Activated gamma-delta T cell (primary cell): ENCODE measurements at places on chromosomes 11 and 22.
A peak's percentile ranks its signal among the peaks of the same experiment; 100 is the strongest.

GRCh38 chr11:12403122-12403996, 26.0 kb downstream of the PARVA start:
- DNase-seq, result no peak

DNA sequence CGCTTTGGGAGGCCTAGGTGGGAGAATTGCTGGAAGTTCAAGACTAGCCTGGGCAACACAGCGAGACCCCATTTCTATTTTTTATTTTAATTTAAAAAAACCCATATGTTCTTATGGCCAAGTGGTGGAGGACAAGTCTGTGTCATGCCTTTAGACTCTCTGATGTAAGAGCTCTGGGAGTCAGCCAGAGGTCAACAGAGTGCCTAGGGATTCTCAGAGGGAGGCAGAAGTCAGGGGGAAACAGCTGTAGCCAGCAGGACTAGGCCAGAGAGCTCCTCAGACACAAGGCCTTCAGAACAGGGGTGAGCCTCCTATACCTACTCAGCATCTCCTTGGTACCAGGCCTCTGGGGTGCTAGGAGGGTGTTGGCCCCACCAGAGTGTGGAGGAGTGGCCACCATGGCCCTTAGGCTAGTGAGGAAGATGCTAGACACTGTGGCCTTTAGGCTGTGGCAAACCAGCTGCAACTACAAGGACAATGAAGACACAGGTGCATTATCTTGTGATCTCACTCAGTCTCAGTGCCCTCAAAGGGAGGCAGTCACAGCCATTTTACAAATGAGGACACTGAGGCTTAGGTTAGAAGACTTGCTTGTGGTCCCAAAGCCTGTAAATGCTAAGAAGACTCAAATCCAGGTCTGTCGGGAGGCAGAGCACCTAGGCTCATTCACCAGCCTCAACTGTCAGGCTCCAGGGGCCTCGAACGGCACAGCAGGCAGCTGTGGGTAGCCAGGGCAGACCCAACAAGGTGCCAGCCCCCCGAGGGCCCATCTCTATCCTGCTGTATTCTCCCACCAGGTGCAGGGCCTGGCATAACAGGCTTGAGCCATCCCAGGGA, 5.0 kb downstream of the ZP1 start:
- no peak for DNase-seq

GRCh38 chr22:39907605-39908097, 6.8 kb downstream of the GRAP2 start:
- no peak for DNase-seq

GRCh38 chr22:47059701-47060161, 297.3 kb downstream of the TBC1D22A start:
- no peak for DNase-seq

- DNase-seq, result no peak
These were observed 19.6 kb downstream of the KCTD21 start for GRCh38 chr11:78168539-78169477.

DNA sequence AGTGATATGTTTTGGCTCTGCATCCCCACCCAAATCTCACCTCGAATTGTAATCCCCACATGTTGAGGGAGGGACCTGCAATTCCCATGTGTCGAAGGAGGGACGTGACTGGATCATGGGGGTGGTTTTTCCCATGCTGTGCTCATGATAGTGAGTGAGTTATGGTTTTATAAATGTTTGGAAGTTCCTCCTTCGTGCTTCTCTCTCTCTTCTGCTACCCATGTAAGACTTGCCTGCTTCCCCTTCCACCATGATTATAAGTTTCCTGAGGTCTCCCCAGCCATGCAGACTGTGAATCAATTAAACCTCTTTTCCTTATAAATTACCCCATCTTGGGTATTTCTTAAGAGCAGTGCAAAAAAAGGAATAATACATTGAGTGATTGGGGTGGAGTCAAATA, 7.3 kb upstream of the CEP295 start:
- DNase-seq, result no peak

DNA sequence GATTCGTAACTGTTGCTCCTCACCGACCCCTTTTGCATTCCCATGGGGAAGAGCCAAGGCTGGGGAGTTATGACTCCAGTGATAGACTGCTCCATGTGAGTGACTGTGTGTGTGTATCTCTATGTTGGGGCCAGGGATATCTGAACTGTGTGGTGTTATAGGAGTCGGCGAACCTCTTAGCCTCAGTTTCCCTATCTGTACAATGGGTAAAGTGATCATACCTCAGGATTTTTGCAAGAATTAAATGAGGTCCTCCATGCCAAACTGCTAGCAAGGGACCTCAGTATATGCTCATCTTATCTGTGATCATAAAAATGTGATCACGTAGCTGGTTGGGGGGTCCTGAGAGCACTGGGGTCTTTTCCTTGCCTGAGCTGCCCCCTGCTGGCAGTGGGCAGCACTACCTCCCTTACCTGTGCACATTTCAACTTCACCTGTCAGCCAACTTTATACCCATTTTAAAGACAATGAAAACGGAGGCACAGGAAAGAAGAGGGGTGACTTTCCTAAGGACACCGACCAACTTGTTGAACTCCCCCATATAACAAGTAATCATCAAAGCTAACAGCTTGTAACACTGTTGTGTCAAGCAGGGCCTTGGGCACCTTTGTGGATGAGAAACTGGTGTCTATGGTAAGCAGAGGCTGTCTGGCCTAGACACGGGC, 1.4 kb upstream of the DPP3 start:
- DNase-seq, result no peak

DNA sequence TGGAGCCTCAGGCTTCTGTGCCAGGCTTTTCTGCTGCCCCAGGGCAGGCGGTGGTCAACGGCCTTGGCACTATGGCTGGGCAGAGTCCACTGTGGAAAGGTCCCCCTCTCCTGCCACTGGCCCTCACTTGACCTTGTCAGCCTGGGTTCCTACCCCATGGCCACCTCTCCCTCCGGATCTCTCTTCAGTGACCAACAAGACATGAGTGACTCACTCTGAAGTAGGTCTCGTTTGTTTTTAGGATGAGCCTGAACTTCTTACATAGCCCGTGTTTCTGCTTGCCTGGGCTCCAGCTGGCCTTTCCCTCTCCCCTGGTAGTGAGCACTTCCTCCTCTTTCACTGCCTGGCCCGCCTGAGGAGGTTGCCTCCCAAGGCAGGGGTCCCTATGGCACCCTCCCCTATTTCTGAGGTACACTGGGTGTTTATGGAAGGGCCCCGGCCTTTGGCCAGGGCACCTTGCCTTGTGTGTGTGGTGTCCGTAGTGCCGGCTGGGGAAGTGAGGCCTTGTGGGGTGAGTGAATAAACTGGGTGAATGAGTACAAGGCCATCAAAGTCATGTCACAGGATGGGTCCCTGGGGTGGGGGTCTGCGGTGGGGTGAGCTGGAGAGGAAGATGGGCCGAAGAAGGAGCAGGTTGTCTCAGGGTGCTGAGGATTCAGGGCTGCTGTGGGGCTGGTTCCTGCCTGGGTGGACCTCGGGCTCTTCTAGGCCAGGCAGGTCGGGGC, 5.0 kb downstream of the SHANK3 start:
- DNase-seq, result no peak

DNA sequence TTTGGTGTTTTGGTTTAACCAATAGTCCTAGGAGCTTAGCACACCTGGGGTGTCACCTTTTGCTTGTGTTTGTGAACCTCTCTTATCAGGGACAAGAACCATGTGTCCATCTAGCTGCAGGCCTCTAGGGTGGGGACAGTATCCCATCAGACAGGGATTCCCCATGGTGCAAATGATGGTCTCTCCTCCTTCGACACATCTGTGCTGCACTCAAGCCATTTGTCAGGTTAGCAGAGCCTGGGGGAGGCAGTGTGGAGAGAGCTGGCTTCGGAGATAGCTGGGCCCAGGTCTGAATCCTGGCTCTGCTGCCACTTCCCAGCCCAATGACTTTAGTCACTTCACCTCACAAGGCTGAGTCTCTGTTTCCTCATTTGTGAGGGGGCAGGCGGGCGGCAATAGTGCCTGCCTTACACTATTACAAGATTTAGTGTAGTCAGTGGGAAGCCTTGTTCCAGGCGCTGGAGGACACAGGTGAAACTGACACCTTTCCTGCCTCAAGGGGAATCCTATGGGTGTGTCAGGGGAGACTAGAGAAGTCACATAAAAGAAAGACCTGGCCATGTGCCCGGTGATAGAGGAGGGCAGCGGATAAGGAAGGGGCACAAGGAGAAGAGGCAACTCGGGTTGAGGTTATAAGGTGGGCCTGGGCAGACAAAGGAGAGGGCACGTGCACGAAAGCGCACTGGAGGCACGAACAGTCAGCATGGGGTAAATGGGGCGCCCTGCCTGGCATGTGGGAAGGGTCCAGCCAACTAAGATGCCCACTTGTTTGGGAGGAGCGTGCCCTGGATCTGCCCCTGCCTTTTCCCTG, 12.6 kb downstream of the KLHL35 start:
- no peak for DNase-seq

GRCh38 chr11:19018901-19019300, 41.6 kb downstream of the MRGPRX2 start:
- no peak for DNase-seq

DNA sequence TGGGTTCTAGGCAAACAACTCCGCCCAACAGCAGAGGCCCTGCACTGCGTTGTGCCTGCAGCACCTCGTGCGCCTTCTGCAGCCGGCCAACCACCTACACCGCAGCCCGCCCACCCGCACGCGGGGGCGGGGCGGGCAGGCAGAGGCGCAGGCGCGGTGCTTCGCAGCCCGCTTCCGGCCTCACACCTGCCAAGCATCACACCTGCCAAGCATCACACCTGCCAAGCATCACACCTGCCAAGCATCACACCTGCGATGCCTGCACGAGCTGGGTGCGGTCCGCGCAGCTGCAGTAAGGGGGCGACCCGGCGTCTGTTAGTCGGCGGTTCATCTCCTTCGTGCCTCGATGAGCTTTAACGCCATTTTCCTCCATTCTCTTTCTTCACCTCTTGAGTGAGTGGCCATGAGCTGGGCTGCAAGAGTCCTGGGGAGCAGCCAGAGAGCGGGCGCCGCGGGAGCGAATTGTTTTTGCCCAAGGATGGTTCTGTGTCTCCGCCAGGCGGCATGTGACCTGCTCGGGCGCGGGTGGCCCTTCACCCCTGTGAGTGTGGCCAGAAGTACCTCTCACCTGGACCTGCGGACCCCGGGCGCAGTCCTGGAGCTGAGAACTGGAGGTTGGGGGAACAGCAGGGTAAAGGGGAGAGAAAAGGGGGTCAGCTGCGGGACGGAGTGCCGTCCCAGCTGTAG, at the start of gene LDHAL6A:
Gene LDHAL6A (plus strand): TSS at position 171 of the 687 bp plus-strand sequence. CDS start 825 bp downstream, outside the sequence.
- DNase-seq, result no peak

GRCh38 chr11:504994-505344, 2.1 kb downstream of the RNH1 start:
- no peak for DNase-seq

DNA sequence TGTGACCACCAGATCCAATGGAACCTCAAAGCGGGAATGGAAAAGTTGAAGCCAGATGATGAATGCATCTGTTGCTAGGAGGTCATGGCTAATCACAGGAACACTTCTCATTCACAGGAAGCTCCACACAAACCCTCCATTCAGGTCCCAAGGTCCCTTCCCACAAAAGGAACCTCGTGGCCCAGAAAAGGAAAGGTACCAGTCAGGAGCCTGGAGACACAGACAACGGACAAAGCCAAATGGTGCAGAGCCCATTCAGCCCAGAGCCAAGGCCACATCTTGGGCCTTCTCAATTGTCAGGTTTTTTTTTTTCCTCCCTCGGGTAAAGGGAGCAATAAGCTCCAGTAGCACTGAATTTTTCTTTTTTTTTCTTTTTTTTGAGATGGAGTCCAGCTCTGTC, 87.0 kb downstream of the FAM168A start:
- no peak for DNase-seq

- no peak for DNase-seq
These were observed 19.3 kb downstream of the KRTAP5-5 start for GRCh38 chr11:1648653-1649420.

GRCh38 chr11:2420502-2421225, 20.1 kb downstream of the TSSC4 start:
- peak; percentile 37 for DNase-seq

GRCh38 chr11:61265357-61265756, 24.4 kb downstream of the PGA5 start:
- DNase-seq, result no peak

GRCh38 chr22:42296381-42296853, 26.0 kb upstream of the TCF20 start:
- no peak for DNase-seq

DNA sequence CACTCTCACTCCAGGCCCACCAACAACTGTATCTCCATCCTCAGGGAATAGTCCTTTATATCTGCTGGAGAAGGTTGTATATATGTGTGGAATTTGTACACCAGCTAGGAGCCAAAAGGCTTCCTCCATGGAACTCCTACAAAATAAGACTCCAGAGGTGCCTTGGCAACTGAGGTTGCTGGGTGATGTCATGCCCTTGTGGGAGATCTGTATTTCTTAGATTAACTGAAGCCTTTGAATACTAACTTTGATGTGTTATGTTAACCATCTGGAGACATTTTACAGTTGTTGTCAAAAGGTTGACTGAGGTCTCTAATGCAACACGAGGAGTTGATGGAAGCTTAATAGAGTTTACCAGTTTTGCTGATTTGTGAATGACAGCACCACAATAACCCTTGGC, 139.5 kb upstream of the TTC12 start:
- DNase-seq, result no peak

DNA sequence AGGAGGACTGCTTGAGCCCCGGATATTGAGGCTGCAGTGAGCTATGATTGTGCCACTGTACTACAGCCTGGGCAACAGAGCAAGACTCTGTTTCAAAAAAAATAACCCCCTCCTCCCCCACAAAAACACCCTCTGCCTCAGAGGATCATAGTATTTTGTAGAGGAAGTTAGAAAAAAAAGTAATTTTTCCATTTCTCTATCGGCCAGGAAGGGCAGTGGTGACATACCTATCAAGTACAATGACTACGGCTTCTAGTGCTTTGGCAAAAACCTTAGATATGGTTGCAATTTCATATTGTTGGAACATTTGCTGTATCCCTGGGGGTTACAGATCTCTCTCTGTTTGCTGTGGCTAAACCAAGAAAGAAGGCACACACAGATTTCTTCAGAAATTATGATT, 28.9 kb downstream of the C2CD3 start:
- DNase-seq, result no peak

DNA sequence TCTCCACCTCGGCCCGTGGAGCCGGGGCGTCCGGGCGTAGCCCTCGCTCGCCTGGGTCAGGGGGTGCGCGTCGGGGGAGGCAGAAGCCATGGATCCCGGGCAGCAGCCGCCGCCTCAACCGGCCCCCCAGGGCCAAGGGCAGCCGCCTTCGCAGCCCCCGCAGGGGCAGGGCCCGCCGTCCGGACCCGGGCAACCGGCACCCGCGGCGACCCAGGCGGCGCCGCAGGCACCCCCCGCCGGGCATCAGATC, 439 bp downstream of the YAP1 start:
- DNase-seq, result no peak

DNA sequence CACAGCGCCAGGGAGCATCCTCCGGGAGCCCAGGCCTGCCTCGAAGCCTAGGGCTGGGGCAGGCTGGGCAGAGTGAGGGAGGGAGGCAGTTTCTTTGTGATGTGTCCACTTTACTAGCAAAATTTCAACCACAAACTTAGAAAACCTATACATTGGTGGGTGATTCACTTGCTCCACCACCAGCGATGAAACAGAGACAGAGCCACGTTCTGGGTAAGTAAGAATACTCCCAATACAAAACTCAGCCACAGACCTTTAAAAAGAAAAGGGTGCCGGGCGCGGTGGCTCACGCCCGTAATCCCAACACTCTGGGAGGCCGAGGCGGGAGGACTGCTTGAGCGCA, 22.3 kb downstream of the CDKN1C start:
- DNase-seq, result no peak
